ENCODE measurements at places on chromosomes 11 and 22. TPM values are rescaled to one million over a fixed set of nuclear protein-coding genes. Genes with fewer than 3 reads are reported as not detected.

Gene PHLDA2
- not detected for total RNA-seq

Gene PANX2
- 0.58 TPM for total RNA-seq

Gene BAIAP2L2
- total RNA-seq, result 0.16 TPM

Gene GAL
- total RNA-seq, result 0.58 TPM

Gene NXPE1
- total RNA-seq, result not detected

Gene TMEM25
- 7.8 TPM for total RNA-seq

Gene OR10A2
- total RNA-seq, result not detected

Gene C11orf86
- not detected for total RNA-seq

Gene LRFN4
- 13.5 TPM for total RNA-seq

Gene SLN
- 64.0 TPM for total RNA-seq

DNA sequence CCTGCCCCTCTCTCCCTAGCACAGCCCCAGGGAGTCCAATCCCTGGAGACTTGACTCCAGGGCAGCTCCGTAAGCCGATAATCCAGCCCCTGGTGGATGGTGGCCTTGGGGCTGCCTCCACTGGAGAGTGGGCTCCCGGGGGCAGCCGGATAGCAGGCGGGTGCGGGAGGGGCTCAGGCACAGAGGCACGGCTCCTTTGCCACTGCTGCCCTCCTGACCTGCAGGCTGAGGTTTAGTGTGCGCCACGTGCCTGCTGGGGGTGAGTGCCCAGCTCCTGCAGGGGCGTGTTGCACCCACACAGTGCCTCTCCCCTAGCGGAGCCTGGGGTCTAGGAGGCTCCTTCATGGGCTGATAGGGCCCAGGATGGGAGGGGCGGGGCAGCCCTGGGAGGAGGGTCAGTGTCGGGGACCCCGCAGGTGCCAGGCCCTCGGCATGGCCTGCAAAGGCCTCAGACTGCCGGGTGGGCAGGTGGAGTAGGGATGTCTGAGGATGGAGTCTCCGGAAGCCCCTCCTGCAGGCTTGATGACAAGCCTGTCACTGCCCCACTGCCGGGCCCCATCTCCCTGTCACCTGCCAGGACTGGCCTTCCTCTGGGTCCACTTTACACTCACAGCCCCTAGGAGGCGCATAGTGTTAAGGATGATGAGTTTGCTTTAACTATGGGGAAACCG, 5.6 kb downstream of the DUSP8 start:
- no peak for DNase-seq

DNA sequence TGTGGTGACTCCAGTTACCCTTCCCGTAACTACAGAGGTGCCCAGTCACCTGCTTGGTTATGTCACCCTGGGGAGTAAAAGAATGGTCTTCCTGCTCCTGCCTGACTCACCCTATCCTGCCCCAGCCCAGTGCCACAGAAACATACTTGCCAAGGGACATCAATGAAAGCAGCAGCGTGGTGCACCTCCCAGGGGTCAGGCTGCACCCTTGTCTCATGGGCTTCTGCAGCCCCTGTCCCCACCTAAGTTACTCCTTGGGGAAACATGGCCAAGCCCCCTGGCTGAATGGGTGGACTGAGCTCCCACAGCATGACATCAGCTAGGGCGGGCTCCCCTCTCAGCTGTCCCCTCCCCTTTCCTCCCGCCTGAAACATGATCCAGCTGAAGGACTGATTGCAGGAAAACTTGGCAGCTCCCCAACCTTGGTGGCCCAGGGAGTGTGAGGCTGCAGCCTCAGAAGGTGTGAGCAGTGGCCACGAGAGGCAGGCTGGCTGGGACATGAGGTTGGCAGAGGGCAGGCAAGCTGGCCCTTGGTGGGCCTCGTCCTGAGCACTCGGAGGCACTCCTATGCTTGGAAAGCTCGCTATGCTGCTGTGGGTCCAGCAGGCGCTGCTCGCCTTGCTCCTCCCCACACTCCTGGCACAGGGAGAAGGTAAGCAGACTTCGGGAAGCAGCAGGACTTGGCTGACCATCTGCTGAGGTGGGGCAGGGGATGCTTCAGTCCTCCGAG, at the start of gene HTR3A:
Gene HTR3A, plus strand, starts transcription at position 368 of the 730 bp plus-strand sequence. Its CDS starts 218 bp downstream, at position 586.
- DNase-seq, result peak; percentile 65

- peak; percentile 36 for DNase-seq
These were observed at the start of gene LRP5 for GRCh38 chr11:68312117-68312779. TSS of gene LRP5 (plus strand) at chr11:68312591. CDS start at chr11:68312715, 124 bp downstream.

DNA sequence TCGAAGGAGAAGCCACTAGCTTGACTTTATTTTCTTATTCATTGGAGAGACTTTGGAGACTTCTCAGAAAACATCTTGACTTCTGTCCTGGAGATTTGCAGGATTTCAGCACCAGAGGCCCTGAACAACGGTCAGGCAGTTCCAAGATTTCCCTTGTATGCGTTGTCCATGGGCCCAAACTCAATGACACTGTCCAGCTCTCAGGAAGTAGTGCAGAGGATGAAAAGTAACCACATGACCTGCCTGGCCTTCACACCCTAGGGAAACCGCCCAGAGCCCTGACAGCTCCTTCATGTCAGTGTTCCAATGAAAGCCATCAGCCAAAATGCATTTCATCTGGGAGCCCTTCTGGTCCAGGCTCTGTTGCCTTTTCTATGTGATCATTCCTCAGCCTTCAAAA, 214.1 kb downstream of the BLID start:
- no peak for DNase-seq

DNA sequence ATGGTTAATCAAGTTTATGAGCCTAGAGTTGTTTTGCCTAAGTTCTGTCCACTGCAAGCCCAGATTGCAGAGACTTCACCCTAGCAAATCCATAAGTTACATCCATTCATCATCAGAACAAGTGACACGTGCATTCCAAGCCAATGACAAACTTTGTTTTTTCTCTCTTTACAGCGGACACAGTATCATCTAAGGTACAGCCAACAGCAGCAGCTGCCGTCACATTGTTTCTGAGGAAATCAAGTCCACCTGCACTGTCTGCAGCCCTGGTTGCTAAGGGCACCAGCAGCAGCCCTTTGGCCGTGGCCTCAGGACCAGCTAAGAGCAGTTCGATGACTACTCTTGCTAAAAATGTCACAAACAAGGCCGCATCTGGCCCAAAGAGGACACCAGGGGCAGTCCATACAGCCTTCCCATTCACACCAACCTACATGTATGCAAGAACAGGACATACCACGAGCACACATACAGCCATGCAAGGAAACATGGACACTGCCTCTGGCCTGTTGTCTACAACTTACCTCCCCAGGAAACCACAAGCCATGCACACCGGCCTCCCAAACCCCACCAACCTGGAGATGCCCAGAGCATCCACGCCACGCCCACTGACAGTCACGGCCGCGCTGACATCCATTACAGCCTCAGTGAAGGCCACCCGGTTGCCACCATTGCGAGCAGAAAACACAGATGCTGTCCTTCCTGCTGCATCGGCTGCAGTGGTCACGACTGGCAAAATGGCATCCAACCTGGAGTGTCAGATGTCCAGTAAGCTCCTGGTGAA, 155.8 kb downstream of the C11orf91 start:
- no peak for DNase-seq

DNA sequence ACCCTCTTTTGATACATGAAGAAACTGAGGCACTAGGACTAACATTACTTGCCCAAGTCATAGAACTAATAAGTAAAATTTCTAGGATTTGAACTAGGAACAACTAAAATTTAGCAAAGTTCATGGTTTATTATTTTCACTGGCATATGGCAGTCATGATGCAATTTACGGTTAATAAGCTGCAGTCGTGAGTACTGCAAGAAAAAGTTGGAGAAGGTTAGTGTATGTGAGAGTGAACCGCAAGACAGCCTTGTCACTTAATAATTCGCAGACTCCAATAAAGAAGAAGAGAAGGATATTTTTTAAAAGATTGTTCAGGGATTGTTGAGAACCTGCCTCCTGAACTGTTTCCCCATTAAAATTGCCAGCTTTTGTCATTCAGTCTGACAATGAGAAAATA, 663.4 kb upstream of the TENM4 start:
- DNase-seq, result no peak

DNA sequence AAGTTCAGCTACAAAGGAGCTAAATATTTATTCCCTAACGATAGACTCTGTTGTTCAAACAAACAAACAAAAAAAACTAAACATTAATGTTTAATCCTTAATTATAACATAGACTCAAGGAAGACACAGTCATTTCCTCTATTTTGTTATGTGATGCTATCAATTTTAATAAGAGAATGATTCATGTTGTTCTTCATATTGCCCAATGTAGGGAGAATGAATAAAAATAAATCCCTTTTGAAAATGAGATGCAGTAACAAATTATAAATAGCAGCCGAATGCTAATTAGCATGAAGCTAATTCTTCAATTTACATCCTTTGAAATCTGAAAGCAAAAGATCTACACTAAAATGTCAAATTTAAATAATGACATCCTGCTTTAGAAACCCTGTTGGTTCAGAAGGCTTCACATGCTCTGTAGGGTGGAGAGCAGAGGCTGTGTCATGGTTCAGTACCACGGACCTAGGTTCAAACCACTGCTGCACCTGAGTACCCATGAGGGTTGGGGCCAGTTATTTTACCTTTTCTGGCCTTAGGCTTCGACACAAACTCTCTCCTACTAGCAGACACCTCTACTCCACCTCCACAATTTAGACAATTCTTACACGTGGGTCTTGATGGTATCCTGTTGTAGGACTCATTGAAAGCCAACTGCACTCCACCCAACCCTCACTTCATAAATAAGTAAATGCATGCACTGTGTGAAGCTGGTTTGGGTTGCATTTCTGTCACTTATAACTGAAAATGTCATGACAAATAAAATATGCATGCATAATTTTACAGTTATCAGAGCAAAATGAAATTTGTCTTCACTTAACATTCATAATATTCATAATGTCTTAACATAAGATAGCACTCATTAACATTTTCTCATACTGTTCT, 89.0 kb downstream of the RRAS2 start:
- no peak for DNase-seq

- DNase-seq, result no peak
These were observed 5.9 kb downstream of the TP53AIP1 start for GRCh38 chr11:128936606-128937251.

DNA sequence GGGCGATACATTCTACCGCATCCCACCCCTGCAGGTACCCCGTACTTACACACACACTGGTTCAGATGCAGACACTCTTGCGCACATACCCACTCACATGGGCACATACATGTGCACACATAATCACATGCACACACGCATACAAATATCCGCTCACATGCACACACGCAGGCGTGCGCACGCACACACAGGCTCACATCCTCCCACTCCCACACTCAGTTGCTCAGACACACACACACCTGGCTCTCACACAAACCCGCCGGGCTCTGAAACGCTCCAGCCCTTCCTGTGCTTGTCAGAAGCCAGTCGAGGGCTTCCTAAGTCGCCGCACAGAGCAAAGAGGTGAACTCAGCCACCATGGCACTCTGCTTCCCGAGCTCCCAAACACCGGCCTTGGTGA, 164.5 kb downstream of the CRYBB2 start:
- DNase-seq, result no peak

GRCh38 chr22:41782316-41782715, 18.2 kb upstream of the CCDC134 start:
- DNase-seq, result no peak

DNA sequence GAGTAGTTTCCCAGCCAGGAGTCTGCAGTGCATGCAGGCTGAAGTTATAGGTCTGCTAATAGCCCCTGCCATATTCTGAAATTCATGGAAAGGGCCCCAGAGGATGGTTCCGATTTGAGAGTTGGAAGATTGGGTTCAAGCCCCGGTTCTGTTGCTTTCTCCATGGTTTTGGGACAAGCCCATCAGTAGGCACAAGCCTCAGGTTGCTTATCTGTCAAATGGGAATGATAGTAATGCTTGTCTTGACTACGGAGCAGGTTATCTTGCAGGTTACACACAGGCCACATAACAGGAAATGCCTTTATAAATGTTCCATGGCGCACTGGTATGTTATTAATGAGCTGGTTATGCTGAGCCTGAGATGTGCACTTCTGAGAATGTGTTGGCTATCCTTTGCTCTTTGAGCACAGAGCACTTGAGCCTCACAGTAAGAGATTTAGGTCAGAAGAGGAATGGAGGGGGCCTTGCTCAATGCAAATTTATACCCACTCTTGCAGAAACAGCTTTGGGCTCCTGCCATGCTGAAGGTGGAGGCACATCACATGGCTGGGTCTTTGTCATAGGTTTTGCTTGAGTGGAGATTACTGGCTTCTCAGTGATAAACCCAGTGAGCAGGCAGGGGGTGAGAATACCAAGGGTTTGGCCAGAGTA, 47.1 kb downstream of the ZNRF3 start:
- DNase-seq, result no peak

- DNase-seq, result no peak
These were observed 395.7 kb downstream of the AASDHPPT start for GRCh38 chr11:106473089-106473722.

Measured in left ventricle myocardium inferior (tissue), 1 donor.